ENCODE measurements at places on chromosomes 6 and 20.
A peak's percentile ranks its signal among the peaks of the same experiment; 100 is the strongest.

GRCh38 chr20:40966516-40967185 is 62.0 kb upstream of the TOP1 start:
- no peak for DNase-seq

DNA sequence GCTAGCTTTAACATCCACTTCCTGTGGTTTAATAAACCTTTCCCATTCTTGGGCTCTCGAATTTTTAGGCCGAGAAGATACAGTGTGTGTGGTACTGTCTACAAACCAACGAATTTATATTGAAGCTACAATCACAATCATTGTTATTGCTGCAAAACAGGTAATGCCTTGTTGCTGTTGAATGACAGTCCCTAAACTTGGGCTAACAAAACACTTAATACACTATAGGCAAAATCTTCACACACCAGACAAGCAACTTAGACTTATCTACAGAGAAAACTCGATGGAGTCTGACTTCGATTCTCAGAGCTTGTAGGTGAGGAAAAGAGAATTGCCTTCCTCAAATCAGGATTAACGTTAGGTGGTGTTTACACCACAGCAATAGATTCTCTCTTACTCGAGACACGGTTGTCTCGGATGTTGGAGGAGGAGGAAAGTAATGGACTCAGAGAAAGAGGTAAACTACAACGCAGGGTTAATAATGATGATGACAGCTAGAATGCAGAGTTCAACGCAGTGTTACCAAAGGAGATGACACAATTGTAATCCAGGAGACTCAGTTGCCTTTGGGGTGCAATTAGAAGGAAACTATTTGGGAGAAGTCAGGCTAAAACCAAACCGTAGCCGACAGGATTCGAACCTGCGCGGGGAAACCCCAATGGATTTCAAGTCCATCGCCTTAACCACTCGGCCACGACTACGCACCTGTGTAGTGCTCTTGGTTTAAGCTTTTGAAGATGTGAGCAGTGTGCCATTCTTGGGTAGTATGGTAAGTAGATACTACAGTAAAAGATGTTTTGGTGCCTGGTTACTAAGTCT is 32.5 kb upstream of the ZNF184 start:
- DNase-seq: peak; percentile 60

DNA sequence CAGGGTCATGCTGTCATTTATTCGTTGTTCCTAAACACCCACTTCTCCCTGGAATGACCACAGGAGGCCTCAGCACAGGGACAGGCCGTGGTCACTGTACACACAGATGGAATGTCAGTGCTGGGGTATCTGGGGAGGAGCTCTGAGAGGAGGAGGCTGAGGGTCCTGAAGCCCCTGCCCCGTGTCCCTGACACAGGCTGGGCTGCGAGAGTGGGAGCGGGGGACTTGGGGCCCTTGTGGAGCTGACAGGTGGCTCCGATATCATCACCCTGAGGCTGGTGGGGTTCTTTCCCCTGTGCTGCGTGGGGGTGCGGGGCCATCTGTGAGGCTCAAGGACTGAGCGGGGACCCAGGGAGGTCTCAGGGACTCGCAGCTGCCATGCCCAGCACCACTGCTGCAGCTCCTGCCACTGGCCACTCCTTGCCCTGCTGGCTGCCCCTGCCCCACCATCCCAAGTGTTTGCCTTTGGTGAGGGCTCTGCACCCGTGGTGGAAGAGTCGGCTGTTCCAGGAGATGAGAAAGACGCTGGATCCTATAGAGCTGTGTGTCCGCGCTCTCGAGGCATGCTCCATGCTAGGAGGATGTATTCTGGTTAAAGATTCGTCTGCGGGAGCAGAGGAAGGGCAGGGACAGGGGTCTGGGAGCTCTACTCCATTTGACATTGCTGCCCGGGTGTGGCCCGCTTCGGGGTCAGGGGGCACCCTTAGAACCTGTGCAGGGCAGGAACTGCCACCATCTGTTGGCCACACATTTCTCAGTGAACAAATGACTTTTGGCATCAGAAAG is 18.9 kb downstream of the NPEPL1 start:
- no peak for DNase-seq

- no peak for DNase-seq
Observed at GRCh38 chr6:165181951-165182414, 127.4 kb downstream of the C6orf118 start.

DNA sequence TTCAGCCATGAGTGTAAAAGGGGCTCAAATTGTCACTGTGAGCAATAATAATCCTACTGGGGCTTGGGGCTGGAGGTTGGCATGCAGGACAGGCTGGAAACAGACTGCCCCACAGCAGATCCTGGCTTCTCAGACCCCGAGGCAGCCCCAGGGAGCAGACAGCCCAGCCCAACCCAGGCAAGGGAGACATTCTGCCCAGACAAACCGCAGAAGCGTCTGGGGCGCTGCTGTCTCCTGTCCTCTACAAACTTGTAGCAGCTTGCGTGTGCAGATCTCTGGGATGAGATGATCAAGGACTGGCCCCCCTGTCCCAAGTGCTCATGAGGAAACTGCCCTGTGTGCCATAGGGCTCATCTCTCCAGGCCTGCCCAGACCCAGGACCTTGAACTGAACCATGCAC is 84.6 kb downstream of the MAFB start:
- DNase-seq: no peak

DNA sequence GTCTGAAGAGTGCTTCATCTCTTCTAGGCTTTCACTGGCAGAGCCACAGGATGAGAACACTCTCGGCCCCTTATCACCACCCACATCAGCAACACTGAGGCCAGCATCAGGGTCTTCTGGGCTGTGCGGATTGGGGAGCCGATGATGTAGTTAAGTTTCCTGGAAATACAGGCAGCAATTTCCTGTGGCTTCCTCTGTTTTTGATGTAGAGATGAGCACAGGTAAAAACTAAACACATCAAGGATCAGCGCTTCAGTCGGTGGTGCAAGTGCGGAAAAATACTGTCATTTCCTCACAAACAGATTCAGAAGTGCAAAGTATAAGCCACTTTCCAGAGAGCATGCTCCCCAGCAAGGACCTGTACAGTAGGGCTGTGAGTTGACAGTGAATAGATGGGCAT is 62.6 kb downstream of the BACH2 start:
- peak; percentile 70 for DNase-seq

- no peak for DNase-seq
Observed at GRCh38 chr20:50224531-50225255, 34.1 kb downstream of the CEBPB start.

DNA sequence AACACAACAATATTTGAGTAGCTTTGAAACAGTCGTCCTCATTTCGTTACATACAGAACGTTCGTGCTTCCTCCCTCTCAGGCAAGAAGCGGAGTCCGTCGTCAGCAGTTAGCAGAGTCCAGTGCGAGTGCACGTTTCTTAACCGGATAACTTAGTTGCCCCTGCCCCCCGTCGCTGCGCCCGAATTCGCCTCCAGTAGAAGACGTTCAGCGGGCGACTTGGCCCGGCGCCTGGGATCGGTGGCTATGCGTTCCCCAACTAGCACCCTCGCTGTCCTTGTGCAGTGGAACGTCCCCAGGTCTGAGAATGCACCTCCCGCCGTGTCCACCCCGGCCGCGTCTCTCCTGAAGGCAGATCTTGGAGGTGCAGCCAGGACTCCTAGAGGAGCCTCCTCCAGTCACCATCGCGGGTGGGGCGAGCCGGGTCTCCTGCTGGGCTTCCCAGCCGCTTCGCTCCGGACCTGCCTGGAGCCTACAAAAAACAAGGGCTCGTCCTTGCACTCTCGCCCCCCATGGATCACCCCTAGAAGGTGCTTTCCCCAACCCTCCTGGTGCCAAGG is 910 bp upstream of the PCSK2 start:
- no peak for DNase-seq

DNA sequence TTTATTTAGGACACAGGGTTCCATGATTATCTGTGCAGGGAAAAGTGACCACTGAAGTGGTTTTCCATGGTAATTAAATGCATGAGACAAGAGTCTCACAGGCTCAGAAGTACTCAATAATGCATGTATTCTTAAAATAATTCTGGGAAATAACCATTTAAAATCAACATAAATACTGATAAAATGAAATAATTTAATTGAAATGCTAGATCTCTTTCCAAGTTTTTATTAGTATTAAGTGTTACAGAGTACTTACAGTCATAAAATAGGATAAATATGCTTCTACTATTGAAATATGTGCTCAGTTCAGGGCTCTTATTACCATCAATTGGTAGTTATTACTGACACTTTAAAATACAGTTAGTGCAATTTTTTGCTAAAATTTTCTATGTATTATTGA is 916.0 kb upstream of the GJE1 start:
- DNase-seq: no peak

- no peak for DNase-seq
Observed at GRCh38 chr6:80690551-80691131, 584.2 kb downstream of the BCKDHB start.

DNA sequence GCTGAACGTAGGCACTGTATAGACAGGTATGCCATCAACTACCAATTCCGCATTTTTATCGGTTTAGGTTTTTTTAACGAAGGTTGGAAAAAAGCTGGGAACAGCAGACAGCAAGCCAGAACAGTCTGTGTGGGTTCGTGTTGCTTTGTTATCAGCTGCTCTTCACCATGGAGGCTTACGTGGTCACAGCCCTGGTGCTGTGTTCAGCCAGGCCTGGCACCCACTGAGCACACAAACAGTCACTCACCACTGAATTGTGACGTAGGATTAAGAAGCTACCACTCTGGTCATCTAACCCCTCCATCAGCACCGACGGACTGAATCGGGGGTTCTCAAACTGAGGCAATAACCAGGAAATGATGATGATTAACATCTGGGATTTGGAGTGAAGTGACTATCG is 13.2 kb downstream of the FAM210B start:
- DNase-seq: no peak

- no peak for DNase-seq
Observed at GRCh38 chr6:5151955-5152401, 66.8 kb downstream of the PPP1R3G start.

DNA sequence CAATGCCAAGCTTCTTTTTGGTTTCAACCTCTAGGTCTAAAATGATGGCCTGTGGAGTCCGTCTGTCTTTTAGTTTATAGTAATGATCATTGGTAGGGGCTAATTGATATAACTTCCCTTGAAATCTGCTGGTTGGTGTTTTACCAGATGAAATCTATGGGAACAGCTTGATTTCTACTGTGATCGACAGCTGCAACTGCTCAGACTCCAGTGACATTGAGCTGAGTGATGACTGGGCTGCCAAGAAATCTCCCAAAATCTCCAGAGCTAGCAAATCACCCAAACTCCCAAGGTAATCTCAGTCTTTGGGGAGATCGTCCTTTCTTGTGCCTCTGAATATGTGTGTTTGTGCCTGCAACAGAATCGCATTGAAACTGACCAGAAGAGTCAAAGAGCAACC is 70.5 kb upstream of the TMEM181 start:
- DNase-seq: no peak

DNA sequence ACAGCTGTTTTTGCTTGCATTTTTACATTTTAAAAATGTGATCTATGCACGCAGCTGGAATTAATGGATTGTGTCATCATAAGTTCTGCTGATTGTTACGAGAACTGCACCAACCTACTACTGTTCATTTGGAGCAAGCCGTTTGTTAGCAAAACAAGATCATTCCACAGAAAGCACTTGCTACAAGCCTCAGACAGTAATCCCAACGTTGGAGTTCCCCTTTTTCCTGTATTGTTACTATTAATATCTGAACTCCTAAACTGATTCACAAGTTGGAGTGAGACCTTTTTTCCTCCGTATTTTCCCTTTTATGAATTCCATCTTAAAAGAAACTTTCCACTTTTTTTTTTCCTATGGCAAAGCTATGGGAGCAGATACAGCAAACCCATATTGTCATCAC is 3.5 kb downstream of the TENT5A start:
- no peak for DNase-seq

DNA sequence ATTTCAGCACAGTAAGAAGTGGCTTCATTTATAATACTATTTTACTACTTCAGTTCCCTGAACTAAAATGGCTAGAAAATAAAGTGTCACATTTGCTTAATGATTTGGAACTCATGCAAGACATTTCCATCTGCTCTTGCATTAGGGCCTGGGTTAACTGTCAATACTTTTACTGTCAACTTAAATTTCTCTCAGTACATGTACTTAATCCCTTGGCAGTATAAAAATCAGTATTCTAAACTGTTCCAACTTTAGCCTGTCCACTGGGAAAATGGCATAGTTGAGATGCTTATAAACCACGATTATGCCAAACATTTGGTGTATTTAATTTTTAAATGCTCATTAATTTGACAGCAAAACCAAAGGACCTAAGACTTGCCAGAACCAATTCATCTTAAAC is 154.5 kb downstream of the ASCC3 start:
- DNase-seq: no peak

DNA sequence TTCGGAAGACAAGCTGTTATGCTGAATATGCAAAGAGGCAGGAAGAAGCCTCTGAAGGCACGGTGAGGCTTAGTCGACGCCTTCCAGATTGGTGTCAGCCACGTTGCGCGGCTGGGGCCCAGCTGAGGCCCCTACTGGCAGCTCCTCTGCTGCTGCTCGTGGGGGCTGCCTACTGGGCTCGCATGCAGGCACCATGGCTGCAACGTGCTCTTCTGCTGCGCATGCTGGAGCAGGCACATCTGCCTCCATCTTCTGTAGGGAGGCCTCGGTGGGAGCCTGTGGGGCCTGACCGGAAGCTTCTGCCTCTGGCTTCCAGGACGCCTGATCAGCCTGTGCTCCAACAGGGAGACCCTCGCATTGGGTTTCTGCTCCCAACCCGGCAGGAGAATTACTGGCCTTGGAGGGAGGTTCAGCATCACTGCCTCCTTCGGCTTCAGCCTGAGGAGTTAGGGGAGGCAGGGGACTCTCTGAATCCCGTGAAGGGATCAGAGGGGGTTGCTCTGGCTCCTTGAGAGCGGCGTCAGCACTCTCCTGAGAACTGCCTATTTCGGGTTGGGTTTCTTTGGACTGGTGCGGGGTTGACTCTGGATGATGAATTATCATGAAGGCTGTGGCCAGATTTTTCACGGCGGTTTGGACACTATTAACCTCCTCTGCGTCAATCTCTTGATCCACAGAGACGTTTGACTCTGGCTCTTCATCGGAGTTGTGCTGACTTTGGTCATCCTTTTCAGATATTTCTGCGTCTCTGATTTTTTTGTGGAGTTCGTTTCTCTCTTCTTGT is 49.1 kb downstream of the TXLNB start:
- DNase-seq: no peak

DNA sequence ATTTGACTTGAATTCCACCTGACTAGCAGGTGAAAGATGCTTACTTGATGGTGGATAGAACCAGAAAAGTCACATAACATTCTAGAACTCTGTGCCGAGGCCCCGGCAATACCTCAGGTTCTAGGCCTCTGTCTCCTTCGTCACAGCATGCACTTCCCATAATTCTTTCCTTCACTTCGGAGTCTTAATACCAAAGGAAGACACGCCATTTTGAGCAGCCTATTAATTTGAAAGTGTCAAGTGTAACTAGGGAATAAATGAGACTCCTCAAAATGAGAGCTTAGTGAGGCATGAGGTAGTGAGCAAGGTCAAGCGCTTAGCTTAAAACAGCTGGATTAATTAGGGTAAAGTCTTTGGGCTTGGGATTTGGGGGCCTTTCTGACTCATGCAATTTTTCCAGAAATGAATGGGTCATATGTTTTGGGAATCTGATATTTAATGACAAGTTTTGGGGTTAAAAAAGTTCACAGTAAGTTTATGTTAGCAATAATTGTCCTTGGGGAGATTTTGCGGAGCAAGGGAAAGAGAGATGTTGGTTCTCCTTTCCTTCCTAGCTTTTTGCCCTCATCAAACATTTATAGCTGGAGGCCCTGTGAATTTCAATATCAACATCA is 29.1 kb upstream of the SGK1 start:
- no peak for DNase-seq
